ENCODE measurements at places on chromosomes 7 and 10.

DNA sequence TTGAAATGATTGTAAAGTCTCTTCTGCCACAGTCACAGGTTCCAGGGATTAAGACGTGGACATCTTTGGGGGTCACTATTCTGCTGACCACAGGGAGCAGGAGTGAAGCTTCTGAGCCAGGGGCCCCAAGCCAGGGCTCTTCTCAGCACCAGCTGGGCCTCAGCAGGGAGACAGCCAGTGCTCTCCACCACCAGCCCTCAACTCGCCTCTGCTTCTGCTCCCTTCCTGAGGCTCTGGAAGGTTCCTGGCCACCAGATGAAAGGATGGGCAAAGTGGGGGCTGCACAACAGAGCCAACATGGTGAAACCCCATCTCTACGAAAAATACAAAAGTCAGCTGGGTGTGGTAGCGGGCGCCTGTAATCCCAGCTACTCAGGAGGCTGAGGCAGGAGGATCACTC lies 11.2 kb upstream of the CRYGN start:
- DNase-seq = no peak

- DNase-seq = peak; percentile 32
Measured at GRCh38 chr7:87220734-87221215, 1.2 kb upstream of the TMEM243 start.

DNA sequence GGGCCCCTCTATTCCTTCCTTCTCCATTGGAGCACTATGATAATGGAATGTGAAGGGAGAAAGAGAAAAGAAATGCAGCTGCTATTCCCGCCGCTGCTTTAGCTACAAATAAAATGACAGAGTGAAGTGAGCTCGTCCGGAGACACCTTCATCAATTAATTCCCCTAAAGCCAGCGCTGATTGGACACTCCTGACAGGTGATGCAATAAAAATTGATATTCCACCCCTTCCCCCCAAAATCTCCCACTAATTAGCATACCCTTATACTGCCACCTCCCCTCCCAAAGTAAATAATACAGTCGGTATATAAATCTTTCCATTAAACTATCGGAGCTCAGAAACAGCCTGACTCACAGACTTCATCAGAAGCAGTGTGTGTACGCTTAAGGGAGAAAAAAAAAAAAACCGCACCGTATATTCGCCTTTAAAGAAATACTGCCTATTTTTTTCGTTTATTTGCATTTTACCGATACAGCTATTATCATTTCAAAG lies 7.3 kb downstream of the SKIDA1 start:
- no peak for DNase-seq

GRCh38 chr7:44498230-44498954 lies 7.9 kb upstream of the NUDCD3 start:
- no peak for DNase-seq

DNA sequence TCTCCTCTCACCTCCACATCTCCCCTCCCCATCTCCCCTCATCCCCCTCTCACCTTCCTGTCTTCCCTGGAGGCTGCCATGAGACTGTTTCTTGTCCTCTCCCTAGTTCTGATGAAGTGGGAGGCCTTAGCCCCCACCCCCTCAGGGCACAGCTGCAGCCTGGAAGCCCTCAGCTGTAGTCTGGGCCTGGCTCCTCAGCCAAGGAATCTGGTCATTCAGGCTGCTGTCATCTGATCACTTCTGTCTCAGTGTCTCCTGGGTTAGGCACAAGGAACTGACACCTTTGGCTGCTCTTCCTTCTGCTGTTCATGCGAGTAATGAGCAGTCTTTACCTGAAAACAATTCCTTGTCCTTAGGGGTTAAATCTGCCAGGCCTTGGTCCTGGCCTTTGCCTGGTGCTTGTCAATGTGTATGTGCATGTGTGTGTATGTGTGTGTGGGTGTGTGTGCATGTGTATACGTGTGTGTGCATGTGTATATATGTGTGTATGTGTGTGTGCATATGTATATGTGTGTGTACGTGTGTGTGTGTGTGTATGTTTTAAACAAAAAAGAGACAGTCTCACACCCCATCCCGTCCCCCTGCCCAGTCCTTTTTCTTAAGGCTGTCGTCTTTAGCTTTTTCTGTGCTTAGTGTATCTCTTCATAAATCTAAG lies 153.5 kb upstream of the TMEM72 start:
- DNase-seq = no peak

GRCh38 chr10:28254290-28254985 lies 48.4 kb downstream of the MPP7 start:
- DNase-seq = no peak

GRCh38 chr7:20514364-20514763 lies 101.1 kb upstream of the ABCB5 start:
- DNase-seq = no peak

- no peak for DNase-seq
Measured at GRCh38 chr10:15084502-15084922, 4.1 kb downstream of the ACBD7 start.

Measured in activated CD8-positive, alpha-beta T cell treated with anti-CD3 and anti-CD28 coated beads, Interleukin-2, amount 10 ng/mL, durations not matched to agents 7 days and 5 days (primary cell).